ENCODE measurements at places on chromosomes 16 and 17.

- no peak for DNase-seq
Observed at GRCh38 chr17:50865868-50866260, 290 bp downstream of the TOB1 start.

DNA sequence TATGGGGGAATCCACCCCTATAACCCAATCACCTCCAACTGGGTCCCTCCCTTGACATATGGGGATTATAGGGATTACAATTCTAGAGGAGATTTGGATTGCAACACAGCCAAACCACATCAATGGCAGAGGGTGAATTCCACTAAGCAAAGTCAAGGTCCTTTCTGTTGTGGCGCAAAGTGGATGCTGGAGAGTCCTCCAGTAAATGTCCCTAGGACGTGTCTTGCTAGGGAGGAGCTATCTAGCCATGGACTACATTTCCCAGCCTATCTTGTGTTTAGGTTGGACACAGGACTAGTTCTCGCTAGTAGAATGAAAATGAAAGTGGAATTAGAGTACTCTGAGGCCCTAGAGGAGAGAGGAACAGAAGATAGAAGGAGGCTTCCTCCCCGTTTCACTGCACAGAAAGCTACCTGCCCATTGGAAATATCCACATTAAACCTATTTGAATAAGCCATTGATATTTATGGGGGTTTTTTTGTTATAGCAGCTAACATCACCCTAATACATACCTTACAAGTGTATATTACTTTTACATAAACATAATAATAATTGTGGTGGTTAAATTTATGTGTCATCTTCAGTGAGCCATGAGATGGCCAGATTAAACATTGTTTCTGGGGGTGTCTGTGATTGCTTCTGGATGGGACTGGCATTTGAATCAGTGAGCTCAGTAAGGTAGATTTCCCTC is 56.7 kb upstream of the ERCC4 start:
- no peak for DNase-seq

GRCh38 chr16:81071805-81072204 is 5.2 kb downstream of the C16orf46 start:
- no peak for DNase-seq

DNA sequence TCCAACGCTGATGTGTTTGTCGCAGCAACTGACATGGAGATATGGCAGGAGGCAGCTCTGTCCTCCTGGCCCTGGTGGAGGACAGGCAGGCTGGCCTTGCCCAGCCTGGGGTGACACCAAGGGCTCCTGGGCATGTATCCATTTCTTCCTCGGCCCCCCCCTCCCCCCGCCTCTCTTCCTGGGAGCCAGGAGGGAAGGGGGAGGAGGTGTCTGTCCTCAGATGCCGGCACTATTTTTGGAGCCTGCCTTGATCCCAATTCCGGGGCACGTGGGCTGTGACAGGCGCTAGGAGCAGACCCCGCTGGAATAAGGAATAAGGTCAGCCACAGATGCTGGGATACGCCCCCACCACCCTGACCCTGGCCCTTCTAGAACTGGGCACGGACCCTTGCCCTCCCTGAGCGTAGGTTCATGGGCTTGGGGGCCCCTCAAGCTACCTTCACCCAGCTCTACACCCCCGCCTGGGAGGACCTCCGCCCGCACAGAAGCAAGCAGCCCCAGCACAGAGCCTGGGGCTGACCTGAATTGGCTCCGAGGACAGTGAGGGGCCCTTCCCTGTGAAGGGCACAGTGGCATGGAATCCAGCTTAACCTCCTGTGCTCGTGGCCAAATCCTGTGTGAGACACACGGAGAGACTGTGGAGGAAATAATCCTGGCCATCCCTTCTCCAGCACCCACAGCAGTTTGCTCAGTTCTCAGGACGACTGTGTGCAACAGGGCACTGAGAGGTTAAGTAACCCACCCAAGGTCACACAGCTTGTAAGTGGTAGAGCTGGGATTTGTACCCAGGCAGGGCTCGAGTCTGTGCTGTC is 24.1 kb downstream of the SEC14L5 start:
- DNase-seq = no peak

DNA sequence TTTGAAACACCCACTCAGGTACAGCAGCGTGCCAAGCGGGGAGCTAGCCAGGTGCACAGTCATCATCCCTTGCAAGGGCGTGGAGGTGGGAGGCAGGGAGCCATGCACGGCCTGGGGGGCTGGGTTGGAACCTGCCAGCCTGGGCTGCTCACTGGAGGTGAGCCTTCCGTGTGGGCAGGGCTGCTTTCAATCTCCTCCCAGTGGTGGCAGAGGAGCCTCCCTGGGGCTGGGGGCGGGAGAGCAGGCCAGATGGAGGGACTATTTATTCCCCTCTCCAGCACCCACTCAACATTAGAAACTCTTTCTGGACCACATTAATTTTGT is 90.3 kb downstream of the KATNIP start:
- DNase-seq = no peak

- no peak for DNase-seq
Observed at GRCh38 chr17:79549141-79549915, 61.5 kb downstream of the RBFOX3 start.

- DNase-seq = no peak
Observed at GRCh38 chr16:23807028-23807427, 28.8 kb upstream of the PRKCB start.

- no peak for DNase-seq
Observed at GRCh38 chr16:85492295-85492864, 120.7 kb upstream of the GSE1 start.

Measured in SK-N-DZ (cell line).